Fibroblast of villous mesenchyme (primary cell): ENCODE measurements at places on chromosomes 2 and 18.

- DNase-seq = peak; percentile 1
Observed at GRCh38 chr18:72412927-72413326, 131.2 kb downstream of the CBLN2 start.

DNA sequence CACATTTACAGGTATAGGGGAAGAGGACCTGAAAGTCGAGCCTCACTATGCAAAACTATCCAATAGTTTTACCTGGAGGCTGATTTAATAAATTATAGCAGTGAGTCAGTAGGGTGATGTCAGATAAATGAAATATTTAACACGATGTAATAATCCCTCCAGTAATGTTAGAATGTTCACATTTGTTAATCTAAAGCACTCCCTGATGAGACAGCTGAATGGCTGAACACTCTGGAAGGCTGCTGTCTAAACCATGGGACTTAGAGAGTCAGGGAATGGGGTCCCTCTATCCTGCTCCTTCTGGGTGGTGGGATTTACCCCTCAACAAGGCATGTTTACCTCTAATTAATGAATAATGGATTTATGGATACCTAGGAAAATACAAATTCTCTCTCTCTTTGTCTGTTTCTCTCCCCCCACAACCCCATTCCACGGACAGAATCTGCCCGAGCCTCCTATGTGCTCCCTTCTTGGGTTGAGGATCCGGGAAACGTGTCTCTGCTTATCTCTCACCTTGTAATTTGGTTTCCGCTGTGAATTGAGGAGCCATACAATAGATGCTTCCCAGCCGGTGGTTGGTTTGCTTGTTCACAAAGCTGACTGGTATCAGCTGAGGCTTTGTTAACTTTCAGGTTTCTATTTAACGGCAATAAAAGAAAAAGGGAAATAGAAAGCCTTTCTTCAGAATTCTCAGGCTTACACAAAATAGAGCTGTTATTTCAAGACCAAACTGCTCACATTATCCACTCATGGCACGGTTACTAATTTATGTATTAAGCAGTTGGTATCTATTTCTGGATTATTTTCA is 25.9 kb downstream of the LRRC30 start:
- DNase-seq = no peak

- no peak for DNase-seq
Observed at GRCh38 chr2:114192362-114192761, 250.1 kb upstream of the DPP10 start.

GRCh38 chr2:8329660-8330622 is 351.9 kb upstream of the ID2 start:
- no peak for DNase-seq

GRCh38 chr18:75222407-75222806 is 11.8 kb downstream of the TSHZ1 start:
- DNase-seq = no peak
